Iris pigment epithelial cell (primary cell): ENCODE measurements at places on chromosomes 3 and 15.

- peak; percentile 60 for DNase-seq
These were observed 308.5 kb downstream of the ROBO2 start for GRCh38 chr3:77348244-77348855.

DNA sequence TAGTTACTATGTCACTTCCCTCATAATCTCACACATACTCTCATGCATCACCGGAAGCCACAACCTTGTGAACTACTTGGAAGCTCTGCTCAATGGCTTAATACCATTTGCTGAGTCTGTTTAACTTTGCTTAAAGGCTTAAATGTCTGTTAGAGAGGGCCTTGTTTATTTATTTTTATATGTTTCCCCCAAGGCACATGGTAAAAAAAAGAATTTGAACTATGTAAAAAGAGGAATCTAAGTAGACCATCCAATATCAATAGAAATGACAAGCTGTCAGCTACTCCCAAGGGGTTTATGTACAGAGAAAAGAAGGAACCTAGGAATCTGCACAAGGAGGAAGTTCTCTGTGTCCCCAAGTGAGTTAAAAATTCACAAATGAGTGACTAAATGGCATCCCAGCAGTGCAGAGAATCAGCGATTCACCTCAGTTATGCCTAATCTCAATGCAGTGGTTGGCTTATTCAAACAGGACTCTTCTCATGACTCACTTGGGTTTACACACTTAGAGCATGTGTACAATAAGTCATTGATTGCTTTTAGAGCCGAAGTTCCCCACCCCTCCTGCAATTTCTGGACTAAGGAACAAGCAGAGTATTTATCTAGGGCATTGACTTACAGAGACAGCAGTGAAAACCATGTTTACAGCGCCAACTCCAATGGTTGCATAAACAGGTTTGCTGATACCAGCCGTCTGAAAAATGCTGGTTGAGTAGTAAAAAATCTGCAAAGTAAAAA, 24.4 kb downstream of the SLC2A2 start:
- DNase-seq, result peak; percentile 94

GRCh38 chr3:153026026-153026425, 136.0 kb upstream of the RAP2B start:
- peak; percentile 39 for DNase-seq

DNA sequence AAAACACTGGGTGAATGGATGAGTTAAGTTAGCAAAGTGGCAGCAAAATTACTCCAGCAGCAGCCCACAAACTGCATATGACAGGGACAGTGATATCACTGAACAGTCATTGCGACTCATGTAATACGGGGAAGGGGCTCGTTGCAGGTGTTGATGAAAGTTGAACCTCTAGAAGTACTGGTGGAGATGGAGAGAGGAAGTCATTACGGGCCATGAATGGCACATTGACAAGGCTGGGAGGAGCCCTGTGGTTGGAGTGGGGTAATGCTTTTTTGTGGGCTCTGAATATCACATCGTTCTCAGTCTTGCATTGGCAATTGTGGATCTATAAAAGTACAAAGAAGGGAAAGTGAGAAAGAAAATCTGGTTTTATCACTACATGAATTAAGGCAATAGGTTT, 278.1 kb downstream of the ZPLD1 start:
- no peak for DNase-seq

GRCh38 chr15:99630607-99631131, 64.9 kb downstream of the MEF2A start:
- DNase-seq, result no peak

DNA sequence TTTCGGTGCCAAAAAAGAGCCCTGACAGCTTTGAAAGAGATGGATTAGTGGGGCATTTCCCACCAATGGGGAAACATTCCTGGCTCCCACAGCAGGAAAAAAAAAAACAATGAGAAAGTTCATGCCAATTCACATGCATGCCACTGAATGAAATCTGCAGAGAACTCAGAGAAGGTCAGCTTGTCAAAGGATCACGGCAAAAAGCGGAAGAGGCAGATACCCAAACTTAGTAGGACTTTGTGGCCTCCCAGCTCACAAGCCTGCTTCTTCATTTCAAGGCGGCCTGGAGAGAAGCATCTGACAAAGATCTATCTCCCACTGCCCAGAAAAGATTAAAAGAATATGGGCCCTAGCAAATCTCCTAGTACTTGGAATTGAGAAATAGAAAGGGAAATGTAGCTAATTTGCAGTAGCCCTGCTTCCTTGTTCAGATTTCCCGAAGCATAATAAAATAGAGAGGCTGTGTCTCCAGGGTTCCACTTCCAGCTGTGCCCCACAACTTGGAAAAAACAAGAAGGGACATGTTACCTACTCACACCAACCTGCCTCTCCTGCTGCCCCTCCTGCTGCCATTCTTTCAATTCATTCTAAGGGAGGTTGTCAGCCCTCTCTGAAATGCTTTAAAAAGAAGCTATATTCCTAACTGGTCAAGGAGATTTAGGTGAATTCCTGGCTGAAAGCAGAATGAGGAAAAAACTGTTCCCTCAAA, 170.4 kb downstream of the FHIT start:
- DNase-seq, result no peak

- peak; percentile 93 for DNase-seq
These were observed 96.1 kb downstream of the FMN1 start for GRCh38 chr15:33098094-33099058.

GRCh38 chr15:57667171-57667849, 39.2 kb upstream of the POLR2M start:
- peak; percentile 66 for DNase-seq

- DNase-seq, result no peak
These were observed 376.0 kb upstream of the ONECUT1 start for GRCh38 chr15:53165988-53166683.

- peak; percentile 64 for DNase-seq
These were observed 794.8 kb downstream of the MCTP2 start for GRCh38 chr15:95025924-95026728.
